ENCODE measurements at places on chromosomes 2 and 18.
A peak's percentile ranks its signal among the peaks of the same experiment; 100 is the strongest.

DNA sequence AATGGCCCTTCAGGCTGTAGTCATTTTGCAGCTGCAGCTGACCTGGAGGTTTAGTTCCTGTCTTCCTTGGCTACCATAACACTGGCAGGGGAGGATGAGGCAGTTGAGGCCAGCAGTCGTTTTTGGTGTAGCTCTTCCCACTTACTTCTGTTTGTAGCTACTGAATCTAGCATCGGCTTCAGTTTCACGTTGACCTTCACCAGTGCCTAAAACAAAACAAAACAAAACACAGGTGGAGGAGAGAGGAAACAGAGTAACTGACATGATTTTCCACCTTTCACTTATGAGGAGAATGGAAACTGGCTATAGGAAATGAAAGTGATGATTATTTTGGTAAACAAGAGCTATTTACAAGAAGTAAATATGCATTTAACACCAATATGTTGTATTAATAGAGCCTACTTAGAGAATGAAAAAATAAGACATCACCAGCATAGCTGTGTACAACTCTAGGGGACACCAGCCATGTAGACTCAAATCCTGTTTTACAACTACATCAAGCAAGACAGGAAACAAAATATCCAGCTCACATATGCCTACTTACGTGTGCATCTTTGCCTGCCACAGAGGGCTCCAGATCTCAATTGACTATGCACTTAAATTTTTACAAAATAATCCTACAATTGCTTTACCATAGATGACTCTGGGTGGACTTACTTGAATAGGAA, 236.9 kb downstream of the AGPS start:
- no peak for DNase-seq

DNA sequence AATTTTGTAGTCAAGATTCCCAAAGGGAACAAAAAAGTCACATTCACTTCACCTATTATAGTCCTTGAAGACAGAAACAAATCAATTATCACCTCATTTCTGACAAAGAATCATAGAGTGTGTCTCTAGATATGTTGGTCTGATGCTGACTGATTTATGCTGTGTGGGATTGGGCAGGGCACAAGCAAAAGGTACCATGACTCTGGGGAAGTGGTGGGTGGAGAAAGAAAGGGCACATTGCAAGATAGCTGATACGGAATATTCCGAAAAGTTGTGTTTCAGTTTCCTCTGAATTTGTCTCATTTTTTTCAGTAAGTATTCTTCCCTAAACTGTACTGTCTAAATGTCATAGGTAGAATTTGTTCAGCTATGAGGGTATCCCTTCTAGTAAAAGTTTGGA, 268.0 kb downstream of the MREG start:
- no peak for DNase-seq

DNA sequence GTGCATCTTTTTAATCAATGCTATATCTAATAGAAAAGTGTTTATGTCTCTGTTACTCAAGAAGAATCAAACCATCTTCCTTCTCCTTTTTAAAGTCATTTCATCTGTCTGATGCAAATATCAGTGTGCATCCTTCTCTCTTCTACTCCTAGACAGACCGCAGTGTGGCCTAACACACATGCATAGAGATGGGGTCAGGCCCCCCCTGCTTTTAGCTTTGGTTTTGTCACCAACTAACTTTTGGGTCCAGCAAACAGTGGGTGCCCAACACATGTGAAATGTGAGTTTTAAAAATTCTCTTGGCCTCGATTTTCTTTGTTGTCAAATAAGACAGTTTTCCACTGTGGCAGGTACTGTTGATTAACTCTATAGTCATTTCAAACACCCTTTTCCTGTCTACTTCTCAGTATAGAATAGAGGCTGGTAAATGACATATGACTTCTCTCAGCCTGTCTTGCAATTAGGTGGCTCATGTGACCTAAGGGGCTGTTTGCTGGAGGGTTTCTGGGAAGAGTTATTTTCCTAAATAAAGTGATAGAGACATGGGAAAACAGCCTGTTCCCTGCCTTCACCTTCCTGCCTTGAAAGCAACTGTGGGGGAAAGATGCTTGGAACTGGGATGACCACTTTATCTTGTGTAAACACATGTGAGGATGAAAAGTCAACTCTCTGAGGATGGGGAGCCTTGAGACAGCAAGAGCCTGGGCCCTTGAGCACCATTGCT, 65.7 kb upstream of the DARS1 start:
- no peak for DNase-seq

DNA sequence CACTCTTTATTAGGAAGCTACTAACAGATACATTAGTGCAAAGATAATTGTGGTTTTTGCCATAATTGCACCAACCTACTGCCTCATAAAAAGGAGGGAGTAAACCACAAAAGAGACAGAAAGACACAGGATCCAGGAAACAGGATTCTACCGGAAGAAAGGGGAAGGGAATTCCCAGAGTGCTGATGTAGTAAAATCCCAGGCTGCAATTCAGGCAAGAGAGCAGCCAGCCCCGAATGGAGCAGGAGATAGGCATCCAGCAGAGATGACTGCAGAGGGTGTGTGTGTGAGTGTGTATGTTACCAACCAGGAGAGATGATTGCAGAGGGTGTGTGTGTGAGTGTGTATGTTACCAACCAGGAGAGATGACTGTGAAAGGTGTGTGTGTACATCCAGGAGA, 84.4 kb downstream of the KCNS3 start:
- DNase-seq, result no peak

GRCh38 chr2:135839713-135840112, 2.7 kb upstream of the LCT start:
- no peak for DNase-seq

GRCh38 chr2:71458413-71459083, 5.2 kb downstream of the DYSF start:
- no peak for DNase-seq

DNA sequence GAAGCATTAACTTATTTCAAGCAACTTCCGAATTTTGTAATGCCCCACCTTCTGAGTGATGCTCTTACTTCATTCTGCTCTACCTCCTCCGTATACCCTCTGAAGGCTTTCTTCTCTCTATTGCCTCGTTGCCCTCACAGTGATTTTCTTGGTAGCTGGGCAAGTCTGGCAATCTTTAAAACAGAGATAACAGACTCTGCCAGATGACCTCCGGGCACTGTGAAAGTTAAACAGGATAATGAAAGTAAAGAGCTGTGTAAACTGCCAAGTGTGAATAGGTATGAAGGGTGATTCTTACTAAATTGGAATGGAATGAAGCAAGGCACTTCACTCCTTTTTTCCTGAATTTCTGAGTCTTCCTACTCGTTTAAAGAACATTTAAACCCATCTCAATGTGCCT, 207.3 kb upstream of the GYPC start:
- DNase-seq, result no peak

- no peak for DNase-seq
These were observed 2.4 kb downstream of the TMEM200C start for GRCh38 chr18:5892823-5893431.

DNA sequence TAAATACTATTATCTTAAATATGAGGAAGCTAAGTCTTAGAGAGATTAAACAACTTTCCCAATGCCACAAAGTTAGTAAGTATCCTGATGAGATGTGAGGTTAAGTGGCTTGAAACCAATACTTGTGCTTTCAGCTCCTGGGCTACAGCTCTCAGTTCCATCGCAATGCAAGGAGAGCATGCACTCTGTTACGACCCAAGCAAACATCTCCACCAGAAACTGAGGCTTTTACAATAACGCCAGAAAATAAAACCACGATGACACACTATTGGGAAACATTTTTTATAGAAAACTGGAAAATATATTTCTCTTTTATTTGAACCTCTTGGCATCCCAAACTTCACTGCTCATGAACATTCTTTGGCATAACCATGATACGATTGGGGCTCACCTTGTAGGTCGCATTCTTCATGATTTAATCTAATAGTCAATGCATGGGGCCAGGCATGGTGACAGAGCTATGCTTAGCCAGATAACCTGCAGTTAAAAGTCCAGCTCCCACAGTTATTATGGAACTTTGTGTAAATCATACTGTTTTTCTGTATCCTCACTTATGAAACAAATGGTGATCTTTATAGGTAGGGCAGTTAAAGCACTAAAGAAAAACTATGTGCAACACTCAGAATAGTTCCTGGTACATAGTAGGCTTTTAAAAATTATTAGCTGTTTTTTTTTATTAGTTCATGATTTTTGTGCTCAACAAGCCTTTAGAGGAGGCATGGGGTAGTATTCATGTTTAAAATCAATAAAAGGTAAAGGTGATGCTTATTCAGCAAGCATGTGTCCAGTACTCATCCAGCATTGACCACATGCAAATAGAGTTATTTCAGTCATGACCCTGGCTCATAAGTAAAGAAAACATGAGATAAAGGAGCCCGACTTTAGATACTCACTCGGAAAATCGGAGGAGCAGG, 238.3 kb upstream of the TRIB2 start:
- no peak for DNase-seq

DNA sequence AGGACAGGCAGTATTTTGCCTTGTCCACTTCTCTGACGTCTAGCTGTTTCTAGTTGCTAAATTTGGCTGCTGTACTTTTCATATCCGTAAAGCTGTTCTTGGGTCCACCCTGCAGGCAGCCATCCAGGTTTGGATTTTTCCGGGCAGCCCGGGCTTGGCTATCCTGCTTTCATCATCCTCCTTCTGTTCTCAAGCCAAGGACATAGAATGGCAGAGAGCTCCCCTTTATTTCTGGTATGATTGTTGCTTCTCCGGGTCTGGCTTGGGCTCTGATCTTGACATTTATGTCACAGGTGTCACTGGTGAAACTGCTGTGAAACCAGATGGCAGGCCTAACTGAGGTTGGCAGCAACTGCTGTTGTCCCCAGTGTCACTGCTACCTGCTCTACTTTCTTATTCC, 35.5 kb downstream of the SCN2A start:
- DNase-seq, result no peak

GRCh38 chr2:120914839-120915521, 179.3 kb downstream of the GLI2 start:
- no peak for DNase-seq

- DNase-seq, result no peak
These were observed 109.6 kb upstream of the ODC1 start for GRCh38 chr2:10557506-10558265.

DNA sequence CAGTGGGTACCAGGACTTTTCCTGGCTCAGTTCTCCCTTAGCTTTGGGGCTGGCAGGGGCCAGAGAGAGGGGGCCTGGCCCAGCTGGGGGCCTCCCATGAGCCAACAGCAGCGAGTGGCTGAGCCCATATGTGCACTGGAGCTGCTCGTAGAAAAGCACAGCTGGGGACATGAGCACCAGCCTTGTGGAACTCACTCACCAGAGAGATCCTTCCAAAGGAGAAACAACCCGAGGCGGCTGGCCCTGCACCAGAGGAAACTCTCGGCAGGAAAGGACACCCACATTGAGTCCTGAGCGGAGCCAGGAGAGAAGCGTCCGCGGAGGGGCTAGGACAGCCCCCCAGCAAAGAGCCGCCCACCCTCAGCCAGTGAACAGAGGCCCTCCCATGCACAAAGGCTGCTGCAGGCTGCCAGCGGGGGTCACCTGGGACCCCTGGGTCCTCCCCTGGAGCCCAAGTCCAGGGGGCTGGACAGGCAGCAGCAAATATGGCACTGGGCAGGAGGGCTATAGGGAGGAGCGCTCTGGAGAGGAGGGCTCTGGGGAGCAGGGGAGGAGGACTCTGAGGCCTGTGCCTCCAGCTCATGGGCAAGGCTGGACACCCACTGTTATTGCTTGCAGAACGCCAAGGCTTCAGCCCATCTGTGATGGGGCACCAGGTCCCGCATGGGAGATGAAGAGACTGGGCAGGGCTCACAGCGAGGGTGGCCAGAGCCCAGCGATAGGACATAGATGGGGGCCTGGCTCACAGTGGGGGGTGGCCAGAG, 42.1 kb upstream of the SNED1 start:
- DNase-seq, result no peak

- DNase-seq, result no peak
These were observed 260.2 kb downstream of the ZNF407 start for GRCh38 chr18:74857901-74858300.

GRCh38 chr2:162343824-162344616, at the start of gene GCA:
TSS of gene GCA (plus strand) at chr2:162344132. CDS start at chr2:162344249, 117 bp downstream.
- DNase-seq, result peak; percentile 92

DNA sequence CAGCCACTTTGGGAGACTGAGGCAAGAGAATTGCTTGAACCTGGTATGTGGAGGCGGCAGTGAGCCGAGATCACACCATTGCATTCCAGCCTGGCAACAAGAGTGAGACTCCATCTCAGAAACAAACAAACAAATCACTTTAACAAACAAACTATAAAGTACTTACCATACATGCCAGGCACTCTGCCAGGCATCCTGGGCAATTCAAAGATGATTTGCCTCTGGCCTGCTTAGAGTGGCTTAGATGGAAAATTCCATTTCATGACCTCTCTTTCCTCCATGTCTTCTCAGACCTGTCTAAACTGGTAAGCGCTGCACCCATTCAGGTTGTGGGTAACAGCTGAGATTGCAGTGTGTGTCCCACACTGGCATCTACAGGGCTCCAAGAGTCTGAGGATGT, 273.2 kb downstream of the BCL2 start:
- DNase-seq, result no peak

- DNase-seq, result no peak
These were observed 74.1 kb downstream of the EMX1 start for GRCh38 chr2:72991439-72991725.

DNA sequence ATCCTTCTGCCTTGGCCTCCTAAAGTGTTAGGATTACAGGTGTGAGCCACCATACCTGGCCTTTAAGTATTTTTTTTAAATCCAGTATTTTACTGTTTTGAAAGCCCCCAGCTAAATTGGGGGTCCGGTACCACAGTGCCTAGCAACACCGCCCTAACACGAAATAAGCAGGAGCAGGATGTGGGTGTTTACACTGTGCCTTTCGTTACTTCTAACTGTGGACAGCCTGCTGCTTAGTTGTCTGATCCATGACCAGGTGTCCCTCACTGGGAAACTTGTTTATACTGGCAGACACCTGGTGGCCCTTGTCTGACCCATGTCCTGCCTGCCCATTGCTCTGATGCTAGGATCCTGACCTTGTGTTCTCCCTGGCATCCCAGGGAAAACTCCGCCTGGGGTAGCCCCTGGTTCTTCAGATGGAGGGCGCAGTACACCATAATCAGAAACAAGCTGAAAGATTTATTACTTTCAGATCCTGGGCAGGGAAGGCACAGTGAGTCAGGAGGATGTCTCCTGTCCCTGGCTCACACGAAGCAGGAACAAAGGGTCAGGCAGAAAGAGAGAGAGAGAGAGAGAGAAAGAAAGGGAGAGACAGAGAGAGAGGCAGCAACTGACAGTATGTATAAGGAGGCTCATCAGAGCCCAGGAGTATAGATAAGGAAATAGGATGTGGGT, 55.7 kb downstream of the NCAPH start:
- no peak for DNase-seq

DNA sequence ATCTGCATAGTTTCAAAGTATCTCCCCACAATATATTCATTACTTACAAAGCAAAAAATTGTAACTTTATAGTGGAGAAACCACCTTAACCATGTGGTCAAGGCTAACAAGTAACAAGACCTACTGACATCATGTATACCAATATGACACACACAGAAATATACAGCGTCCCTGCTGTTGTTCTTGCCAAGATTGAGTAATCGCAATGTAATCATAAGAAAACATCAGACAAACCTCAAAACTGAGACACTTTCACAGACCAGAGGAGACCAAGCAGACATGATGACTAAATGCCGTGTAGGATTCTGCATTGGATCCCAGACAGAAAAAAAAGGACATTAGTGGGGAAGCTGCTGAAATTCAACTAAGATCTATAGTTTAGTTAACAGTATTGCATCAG, 123.0 kb downstream of the ACAA2 start:
- no peak for DNase-seq

All from activated CD8-positive, alpha-beta memory T cell treated with anti-CD3 and anti-CD28 coated beads for 1 hour (primary cell).